HEK293T (cell line): ENCODE measurements at places on chromosomes 2 and 18.

GRCh38 chr2:156332284-156332533 lies 312 bp downstream of the NR4A2 start:
- DNase-seq = no peak

- no peak for DNase-seq
These were observed 34.1 kb downstream of the ITGB1BP1 start for GRCh38 chr2:9388950-9389911.

- no peak for DNase-seq
These were observed 88.3 kb downstream of the NRP2 start for GRCh38 chr2:205770577-205770976.

DNA sequence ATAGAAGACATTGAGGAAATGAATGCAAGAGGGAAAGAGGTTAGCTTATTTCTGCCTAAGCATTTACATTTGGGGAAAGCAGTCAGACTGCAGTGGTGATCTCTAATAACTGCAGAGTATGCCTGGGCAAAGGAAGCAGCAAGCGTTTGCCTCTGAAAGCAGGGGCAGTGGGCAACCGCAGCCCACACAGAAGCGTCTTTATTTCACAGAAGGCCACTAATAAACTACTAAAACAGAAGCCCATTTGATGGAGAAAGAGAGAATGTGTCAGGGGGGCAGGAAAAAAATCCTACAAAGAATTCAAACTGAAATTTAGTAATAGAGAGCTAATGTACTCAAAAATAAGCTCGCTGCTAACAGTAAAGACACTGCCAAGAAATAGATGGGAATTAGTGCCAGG lies 53.1 kb downstream of the LRRTM4 start:
- DNase-seq = no peak

DNA sequence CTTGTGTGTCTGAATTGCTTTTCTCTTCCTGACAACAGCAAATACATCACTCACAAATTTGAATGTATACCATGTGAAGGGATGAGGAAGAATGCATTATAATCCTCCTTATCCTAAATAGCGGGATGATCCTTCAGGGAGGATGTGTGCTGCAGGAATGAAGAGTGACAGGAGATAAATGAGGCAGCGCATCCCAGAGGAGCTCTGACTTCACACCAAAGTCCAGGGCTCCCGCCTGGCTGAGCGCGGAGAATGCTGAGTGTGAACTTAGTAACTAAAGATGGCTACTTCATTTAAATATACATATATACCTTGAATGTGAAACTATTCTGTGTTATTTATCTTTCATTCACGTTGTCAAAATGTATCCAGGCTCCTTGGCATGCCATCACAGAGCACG lies 145.2 kb upstream of the TPO start:
- no peak for DNase-seq

DNA sequence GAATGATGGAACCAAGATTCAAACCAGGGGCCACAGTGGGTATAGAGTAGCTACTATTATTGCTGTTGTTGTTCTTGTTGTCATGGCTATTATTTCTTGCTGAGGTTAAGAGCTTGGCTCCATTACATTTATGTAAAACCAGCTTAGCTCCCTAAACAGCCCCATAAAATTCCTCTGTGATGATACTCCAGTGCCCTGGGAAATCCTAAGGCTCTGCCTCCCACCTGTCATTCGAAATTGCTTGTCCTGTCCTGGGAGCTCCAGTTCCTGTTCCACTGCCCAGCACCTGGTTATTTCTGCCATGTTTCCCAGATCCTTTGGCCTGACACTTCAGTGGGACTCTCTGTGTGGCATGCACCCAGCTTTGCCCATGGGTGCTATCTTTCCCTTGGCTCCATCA lies 27.8 kb upstream of the NCOA1 start:
- DNase-seq = no peak

DNA sequence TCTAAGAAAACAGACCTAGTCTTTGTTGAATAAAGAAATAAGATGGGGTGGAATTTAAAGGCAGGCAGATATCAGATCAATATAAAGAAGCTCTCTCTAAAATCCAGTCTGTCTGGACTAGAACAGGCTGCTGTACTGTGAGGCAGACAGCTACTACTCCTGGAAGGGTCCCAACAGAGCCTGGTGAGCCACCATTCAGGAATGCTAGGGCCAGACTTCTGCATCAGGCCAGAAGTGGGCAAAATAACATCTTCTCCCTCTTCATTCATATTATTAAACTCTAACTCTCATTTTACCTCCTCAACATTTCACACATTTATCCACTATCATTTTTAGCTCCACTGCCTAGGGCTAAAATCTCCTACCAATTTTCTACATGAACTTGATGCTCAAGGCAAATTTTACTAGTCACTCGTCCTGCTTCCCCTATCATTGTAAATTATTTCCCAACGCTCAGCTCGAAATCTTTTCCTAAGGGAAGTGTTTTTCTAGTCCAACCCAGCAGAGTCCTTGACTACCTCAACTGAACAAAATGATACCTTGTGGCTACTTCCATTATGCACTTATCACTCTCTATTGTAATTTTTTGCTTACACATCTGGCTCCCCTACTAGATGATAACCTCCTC lies 45.2 kb upstream of the GLS start:
- no peak for DNase-seq
